ENCODE measurements at places on chromosomes 16 and 17.

DNA sequence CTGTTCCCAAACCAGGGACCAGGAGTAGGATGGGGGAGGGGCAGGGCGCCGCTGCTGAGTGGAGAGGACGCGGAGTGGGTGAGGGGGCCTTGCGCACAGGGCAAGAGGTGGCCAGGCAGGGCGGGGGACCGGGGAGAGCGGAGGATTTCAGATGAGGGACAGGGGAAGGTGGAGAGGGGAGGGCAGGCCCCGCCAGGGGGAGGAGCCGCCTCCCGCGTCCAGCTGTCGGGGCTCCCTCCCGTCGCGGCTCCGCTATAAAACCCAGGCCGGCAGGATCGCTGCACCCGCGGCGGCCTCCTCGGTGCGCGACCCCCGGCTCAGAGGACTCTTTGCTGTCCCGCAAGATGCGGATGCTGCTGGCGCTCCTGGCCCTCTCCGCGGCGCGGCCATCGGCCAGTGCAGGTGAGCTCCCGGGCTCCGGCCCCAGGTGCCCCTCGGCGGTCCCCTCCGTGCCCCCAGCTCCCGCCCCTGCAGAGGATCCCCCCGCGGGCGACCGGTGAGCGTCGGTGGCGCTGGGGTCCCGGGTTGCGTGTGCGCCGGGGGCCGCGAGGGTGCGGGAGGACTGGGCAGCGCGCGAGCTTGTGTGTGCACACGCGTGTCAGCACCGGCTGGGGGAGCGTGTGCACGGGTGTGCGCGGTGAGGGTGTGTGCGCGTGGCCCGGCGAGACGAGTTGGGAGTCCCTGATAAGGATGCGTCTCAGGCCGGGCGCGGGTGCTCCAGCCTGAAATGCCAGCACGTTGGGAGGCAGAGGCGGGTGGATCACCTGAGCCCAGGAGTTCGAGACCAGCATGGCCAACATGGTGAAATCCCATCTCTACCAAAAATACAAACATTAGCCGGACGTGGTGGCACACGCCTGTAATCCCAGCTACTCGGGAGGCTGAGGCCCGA, at the start of gene CA4:
CA4 (plus strand) TSS at position 283 of the 892 bp plus-strand sequence; CDS start at position 345, 62 bp downstream.
- DNase-seq, result no peak

GRCh38 chr16:1650131-1650530, 27.9 kb upstream of the JPT2 start:
- DNase-seq, result no peak

DNA sequence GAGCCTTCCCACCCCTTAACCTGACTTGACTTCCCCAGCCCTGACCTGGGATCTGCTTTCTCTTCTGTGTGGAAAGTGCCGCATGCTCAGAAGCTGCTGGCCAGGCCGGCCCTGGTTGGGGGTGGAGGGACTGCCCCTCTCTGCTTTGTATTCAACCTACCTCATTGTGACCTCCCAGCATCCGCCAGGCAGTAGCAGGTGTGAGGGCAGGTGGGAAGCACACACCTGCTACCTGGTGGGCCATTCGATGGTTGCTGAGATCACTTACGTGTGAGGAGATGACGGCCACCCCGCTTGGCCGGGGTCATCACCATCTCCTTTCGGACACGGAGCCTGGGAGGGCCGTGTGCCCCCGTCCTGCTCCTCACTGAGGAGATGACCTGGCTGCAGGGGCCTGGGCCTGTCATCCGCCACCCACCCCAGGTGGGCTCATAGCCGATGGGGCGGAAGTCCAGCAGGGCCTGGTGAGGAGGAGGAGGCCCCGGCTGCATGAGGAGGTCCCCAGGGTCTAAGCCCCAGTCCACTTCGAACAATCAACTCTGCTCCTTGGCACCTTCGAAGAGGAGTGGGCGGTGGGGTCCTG, 7.1 kb downstream of the CPNE7 start:
- no peak for DNase-seq

DNA sequence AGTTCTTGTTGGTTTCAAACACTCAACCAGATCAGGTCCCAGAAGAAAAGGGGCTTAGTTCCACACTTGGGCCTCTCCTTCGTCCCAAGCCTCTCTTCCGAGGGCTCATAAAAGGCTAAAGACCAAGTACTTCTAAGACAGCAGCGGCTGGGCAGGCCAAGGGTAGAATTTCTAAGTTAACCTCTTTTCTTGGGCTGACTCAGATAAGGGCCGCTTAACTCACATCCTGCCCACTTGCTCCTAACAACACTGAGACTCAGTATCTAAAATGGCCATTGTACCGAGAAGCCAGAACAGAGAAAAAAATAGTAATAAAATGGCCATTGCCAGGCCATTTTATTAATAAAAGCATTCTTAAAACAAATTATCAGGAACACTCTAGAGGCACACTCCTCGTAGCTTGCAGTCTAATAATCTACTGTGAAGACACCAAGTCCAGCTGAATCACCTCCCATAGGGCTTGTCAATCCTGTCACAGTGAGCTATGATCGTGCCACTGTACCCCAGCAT, 42.1 kb downstream of the RANBP10 start:
- DNase-seq, result no peak

DNA sequence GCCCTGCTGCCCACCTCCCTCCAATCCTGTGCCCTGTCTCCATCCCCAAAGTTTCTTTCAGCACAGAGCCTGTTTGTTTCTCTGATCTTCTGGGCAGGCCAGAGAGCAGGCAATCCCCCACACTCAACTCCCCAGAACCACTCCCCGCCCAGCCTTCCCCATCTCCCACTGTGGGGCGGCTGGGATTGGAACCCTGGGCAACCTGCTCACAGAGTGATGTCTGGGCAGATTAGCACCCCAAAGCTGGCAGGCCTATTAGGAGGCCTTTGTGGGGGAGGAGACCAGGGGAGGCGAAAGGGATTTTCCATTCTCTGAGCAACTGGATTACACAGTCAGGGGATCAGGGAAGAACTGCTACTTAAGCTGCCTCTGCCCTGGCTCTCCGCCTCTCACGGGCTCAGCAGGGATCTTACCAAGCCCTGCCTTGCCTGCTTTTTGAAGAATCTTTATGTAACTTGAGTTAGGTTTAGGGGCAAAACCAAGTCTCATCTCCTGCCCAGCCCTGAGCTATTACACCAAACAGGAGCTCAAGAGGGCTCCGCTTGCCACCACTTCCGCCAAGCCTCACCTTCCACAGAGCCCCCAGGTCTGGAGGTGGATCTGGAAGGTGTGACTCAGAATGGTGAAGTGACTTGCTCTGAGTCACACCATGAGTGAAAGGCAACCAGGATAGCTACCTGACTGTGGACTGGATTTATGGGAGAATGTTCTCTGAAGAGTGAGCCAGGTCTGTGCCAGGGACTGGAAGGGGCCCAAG, 16.0 kb upstream of the LHX1 start:
- no peak for DNase-seq

GRCh38 chr16:50528820-50529219, 19.4 kb upstream of the NKD1 start:
- no peak for DNase-seq

- DNase-seq, result no peak
These were observed 48.6 kb upstream of the WSCD1 start for GRCh38 chr17:6021627-6022026.

DNA sequence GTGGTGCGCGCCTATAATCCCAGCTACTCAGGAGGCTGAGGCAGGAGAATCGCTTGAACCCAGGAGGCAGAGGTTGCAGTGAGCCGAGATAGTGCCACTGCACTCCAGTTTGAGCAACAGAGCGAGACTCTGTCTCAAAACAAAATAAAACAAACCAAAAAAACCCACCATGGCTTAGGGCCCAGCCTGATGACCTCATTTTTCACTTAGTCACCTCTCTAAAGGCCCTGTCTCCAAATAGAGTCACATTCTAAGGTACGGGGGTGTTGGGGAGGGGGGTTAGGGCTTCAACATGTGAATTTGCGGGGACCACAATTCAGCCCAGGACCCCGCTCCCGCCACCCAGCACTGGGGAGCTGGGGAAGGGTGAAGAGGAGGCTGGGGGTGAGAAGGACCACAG, 1.4 kb upstream of the STH start:
- DNase-seq, result no peak

GRCh38 chr16:53131363-53132071, 76.7 kb downstream of the CHD9 start:
- peak; percentile 53 for DNase-seq

GRCh38 chr16:56275076-56275475, 83.8 kb downstream of the GNAO1 start:
- no peak for DNase-seq

DNA sequence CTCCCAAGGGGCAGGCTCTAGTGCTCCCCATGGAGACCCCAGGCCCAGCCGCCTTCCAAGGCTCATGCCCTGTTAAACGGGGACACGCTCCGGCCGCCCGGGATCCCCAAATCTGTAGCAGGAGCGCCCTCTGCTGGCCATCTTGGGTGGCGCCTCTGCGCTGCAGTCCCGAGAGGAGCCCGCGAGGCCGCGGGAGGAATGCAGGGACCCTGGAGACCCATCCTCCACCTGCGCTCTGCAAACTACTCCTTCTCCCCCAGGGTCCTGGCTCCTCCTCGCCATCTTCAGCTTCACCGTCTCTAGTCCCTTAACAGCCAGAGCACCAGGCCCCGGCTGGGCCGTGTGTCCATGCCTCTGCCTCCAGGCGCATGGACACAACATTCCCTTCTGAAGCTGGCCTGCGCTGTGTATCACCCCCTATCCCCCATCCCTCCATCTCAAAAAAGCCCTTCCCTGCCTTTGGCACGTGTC, 23.6 kb upstream of the KRT17 start:
- DNase-seq, result peak; percentile 92

DNA sequence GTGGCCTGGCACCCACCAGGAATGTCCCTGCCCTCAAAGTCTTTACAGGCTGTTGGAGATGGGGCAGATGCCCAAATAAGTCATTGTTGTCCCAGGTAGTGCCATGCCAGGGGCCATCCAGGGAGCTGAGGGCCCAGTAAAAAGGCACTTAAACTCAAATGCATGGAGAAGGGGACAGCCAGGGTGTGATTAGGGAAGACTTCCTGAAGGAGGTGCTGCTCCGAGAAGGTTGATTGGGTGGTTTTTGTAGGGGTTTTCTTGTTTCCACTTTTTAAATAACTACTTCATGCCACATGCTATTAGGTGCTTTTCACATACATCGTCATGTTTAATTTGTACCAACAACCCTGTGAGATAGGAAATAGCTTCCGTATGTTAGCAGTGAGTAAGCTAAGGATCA, 66.9 kb downstream of the RAI1 start:
- DNase-seq, result no peak

- DNase-seq, result no peak
These were observed 66.1 kb downstream of the ABCC6 start for GRCh38 chr16:16157166-16157565.

GRCh38 chr17:52841971-52842370, 683.5 kb upstream of the CA10 start:
- no peak for DNase-seq

DNA sequence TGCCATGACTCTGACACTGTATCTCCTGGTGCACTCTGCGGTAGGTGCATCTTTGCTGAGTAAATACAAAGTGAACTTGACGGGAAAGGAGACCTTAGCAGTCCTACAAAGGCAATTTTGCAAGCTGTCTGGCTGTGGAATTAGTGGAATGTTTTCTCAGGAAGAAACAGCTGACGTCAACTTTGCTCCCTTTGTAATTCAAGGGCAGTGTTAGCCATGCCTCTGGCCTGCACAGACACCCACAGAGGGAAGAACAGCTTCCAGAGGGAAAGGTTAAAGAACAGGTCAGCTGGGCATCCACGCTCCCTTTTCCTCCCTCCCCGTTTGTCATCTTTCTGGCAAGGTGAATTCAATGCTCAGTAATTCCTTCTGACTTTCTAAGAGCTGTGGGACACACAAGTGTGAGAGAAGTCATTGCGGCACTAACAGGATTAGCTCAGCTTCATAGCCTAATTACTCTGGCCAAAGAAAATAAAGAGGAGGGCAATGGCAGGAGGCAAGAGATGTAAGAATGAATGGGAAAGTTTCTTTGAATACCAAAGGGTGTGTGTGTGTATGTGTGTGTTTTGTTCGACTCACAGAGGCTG, 476.9 kb upstream of the GOT2 start:
- DNase-seq, result no peak

GRCh38 chr17:63475491-63476412, 1.1 kb upstream of the ACE start:
- no peak for DNase-seq

- no peak for DNase-seq
These were observed 22.3 kb downstream of the CD300LF start for GRCh38 chr17:74690409-74690825.

GRCh38 chr16:85626191-85626981, 13.3 kb downstream of the GSE1 start:
- no peak for DNase-seq

DNA sequence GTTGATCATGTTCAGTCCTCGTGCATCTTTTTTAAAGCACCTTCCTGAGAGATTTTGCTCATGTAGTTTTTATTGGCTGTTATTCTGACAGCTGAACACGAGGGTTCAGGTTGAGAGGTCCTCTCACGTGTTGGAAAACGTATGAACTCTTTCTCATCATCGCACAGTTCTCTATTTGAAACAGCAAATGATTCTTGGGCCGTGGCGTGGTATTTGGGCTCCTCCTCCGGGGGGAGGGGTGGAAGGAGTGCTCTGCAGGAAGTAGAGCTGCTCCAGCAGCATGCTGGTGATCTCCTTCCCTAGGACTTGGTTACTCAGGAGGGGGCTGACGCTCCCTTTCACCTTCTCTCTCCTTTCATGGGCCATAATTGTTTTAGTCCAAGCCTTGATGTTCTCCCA, 70.4 kb downstream of the KSR1 start:
- DNase-seq, result no peak

GRCh38 chr17:68013385-68013784, 17.1 kb upstream of the C17orf58 start:
- DNase-seq, result no peak

- no peak for DNase-seq
These were observed 382.3 kb upstream of the EEF2KMT start for GRCh38 chr16:5479926-5480325.

DNA sequence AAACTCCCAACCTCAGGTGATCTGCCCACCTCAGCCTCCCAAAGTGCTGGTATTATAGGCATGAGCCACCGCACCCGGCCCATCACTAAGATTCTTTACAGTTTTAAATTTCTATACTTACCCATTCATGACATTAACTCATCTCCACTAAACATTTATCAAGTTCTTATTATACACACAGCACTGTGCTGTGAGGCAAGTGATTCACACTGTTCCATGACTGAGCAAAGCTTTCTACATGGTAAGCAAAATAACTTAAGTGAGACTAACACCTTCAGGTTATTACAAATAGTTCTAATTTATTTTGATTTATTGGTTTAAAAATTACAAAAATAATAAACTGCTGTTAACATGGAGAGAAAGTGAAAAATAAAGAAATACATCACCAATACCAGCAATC, 33.5 kb downstream of the MARVELD3 start:
- no peak for DNase-seq

GRCh38 chr16:25570131-25570530, 121.6 kb upstream of the HS3ST4 start:
- DNase-seq, result no peak

DNA sequence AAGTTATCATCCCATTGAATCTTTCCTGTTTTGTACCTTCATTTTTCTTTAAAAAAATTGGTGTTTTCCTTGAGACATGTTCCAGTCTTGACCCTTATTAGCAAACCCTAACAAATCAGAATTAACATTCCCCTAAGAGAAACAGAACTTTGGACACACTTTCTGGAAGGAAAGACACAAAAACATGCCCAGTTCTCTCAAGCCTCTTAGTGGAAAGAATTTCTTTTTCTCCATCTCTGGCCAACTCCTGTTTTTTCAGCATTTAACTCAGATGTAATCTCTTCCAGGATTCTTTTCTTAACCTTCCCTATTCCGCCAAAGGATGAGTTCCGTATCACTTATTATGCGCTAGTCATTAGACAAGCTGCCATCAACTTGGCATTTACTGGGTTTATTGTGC, 23.9 kb upstream of the CDH8 start:
- DNase-seq, result no peak

Data from activated CD8-positive, alpha-beta memory T cell treated with anti-CD3 and anti-CD28 coated beads, Interleukin-2, amount 50 U/mL, for 4 hours (primary cell).